Activated CD4-positive, alpha-beta memory T cell treated with anti-CD3 and anti-CD28 coated beads for 36 hours (primary cell): ENCODE measurements at places on chromosomes 12 and 14.

DNA sequence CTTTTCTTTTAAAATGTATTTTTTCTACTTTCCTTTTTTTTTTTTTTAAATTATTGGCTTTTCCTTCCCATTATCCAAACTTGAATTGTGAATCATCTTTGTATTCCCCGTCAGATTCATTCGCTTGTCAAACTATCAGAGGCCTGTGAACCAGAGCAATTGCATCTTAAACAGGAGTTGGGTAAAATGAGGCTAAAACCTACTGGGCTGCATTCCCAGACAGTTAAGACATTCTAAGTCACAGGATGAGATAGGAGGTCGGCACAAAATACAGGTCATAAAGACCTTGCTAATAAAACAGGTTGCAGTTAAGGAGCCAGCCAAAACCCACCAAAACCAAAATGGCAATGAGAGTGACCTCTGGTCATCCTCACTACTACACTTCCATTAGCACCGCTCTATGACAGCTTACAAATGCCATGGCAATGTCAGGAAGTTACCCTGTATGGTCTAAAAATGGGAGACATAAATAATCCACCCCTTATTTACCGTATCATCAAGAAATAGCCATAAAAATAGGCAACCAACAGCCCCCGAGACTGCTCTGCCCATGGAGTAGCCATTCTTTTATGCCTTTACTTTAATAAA, 19.9 kb downstream of the FUT8 start:
- DNase-seq = no peak

- no peak for DNase-seq
These were observed 12.7 kb upstream of the KRT77 start for GRCh38 chr12:52716061-52716460.

DNA sequence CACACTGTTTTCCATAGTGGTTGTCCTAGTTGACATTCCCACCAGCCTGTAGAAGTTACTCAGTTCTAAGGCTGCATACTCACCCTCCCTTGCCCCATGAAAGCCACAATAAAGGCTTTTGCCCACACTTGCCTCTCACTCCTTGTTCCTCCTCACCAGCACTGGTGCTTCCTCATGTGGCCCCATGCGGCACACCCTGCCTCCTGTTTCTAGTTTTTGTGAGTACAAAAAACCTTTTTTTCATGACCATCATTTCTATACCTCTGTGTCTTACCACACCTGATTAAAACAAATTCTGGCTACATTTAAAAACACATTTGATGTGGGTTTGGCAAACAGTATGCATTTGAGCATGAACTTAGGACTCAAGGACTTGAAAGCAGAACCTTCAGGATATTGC, 40.7 kb upstream of the RIN3 start:
- no peak for DNase-seq

DNA sequence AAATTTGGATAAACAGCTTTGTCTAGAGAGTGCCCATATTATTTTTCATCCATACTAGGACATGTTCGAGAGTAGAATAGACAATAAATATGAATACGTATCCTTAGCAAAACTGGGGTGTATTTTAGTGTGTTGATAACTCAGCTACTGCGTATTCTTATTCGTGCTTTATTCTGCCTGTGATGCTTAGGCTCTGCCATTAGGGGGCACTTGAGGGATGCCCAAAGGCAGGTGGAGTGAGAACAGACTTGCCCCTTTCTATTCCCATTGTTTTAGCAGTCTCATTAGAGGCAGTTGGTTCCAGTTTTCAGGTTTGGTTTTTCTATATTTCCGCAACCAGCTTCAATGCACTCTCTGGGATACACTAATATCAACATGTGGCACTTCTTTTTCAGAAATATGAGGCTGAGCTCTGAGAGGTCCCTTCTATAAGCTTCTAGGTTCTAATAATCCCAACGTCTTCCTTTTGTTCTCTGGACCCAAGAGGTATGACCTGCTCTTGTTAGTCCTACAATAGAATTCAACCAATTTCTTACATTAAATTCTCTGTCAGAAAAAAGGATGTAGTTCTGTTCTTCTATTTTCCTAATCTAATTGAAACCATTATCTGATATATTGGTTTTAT, 985.7 kb upstream of the FBXO33 start:
- peak; percentile 18 for DNase-seq

DNA sequence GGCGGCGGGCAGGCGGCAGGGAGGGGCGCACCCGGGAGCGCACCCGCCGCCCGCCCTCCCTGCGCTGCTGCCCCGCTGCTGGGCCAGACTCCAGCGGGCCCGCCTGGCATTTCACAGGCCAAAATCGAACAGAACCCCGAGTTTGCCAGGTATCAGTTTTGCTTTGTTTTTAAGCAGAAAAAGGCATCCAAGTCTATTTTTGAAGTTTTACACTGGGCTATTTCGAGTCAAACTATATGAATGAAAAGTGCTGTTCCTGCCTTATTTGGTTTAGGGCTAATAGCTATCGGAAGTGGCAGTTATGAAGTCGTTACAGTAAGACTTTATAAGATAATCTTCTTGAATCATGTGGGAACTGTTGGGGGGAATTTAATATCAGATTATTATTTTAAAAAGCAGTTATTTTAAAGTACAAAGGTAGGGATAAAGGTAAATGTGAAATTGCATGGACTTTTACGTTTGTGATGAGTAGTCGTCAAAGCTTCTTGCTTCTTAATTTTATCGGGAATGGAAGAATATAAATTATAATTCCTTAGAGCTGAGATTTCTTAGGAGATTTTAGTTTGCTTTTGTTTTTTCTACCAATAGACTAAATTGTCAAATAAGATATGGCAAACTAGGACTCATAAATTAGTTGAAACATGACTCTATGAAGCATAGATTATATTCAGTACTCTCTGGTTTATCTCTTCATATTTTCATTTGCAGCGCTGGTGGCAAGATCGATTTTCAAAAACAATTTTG, 1.1 kb downstream of the MSRB3 start:
- DNase-seq = no peak

- DNase-seq = no peak
These were observed 48.1 kb downstream of the KDM2B start for GRCh38 chr12:121532503-121533393.

DNA sequence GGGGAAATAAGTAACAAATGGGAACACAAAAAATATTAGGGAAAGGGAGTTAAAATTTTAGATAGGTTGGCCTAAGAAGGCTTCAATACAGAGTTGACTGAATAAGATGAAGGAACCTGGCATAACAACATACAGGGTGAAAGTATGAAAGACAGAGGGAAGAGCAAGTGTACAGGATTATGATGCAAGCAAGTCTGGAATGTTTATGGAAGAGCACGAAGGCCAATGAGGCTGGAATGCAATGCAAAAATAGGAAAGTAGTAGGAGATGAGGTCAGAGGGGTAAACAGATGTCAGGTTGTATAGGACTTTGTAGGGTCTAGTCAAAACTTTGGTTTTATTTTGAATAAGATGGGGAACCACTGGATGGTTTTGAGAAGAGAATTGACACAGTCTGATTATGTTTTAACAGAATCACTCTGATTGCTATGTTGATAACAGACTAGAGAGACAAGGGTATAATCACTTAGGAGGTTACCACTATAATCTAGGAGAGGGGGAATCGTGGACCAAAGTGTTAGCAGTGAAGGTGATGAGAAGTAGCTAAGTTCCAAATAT, 96.8 kb downstream of the OSBPL8 start:
- no peak for DNase-seq

DNA sequence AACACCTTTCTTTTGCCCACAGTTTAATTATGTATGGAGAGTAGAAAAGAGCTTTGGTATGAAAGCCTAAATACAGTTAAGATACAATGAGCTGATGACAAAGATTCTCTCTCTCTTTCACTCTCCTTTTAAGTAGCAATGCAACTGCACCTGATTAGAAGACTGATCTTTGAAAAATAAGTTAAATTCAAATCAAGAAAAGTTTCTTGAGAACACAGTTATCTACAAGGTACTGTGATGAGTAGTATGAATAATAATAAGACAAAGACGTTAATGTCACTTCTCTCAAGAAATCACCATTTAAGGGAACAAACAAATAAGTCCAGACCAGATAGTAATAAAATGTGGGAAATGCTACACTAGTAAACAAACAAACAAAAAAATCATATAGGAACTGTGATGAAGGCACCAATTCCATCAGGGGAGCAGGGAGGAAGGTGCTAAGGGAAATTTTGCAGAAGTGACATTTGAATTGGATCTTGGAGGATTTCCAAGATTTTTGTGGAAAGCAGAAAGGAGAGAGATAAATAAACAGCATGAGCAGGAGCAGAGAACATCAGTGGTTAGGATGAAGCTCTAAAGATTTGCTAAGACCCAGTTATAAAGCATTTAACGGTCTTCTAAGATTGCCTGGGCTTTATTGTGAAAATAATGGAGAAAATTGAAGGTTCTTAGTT, 65.2 kb upstream of the STK38L start:
- no peak for DNase-seq

DNA sequence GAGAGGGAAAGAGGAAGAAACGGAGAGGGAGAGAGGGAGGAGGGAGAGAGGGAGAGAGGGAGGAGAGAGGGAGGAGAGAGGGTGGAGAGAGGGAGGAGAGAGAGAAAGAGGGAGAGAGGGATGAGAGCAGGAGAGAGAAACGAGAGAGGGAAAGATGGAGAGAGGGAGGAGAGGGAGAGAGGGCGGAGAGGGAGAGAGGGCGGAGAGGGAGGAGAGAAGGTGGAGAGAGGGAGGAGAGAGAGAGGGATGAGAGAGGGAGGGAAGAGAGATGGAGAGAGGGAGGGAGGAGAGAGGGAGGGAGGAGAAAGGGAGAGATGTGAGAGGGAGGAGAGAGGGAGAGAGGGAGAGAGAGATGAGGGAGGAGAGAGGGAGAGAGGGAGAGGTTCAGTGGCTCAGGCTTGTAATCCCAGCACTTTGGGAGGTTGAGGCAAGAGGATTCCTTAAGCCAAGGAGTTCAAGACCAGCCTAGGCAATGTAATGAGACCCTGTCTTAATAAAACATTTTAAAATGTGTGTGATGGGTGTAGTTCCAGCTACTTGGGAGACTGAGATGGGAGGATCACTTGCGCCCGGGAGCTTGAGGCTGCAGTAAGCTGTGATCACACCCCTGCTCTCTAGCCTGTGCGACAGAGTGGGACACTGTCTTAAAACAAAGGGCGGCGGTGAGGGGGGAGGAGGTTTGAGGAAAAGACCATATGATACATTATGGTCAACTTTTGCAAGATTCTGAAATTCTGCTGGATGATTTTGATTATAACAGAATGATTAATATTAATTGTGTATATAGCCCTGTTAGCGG, 21.3 kb upstream of the SNRPF start:
- no peak for DNase-seq

DNA sequence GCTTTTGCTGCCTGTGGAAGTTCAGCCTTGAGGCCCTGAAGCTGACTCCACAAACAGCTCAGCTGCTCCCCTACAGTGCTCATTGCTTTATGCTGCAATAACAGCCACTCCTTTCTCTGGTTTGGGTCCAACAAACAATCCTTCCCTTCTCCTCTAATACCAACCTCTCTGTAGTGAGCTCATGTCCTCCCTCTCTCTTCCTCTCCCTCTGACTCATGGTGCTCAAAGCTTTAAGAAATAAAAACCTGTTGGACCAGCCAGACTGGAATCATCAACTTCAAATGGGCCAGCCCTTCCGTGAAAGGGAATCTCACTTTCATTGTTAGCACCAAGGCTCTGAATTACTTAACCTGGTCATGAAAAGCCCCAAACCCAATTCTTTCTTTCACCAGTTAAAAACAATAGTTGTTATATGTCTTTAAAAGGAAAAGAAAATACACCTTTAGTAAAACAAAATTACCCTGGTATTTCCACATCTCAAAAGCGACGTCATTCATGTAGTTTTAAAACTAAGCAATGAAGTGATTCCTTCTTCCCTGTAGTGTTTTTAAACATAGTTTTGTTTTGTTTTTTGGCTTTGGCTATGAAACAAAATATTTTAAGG, 126.4 kb downstream of the DUSP6 start:
- DNase-seq = peak; percentile 72

- DNase-seq = no peak
These were observed 176.7 kb downstream of the NUAK1 start for GRCh38 chr12:105961821-105962671.

- no peak for DNase-seq
These were observed 1.7 kb downstream of the NDRG2 start for GRCh38 chr14:21023174-21023573.

GRCh38 chr12:132478845-132479244, 11.1 kb upstream of the FBRSL1 start:
- no peak for DNase-seq

DNA sequence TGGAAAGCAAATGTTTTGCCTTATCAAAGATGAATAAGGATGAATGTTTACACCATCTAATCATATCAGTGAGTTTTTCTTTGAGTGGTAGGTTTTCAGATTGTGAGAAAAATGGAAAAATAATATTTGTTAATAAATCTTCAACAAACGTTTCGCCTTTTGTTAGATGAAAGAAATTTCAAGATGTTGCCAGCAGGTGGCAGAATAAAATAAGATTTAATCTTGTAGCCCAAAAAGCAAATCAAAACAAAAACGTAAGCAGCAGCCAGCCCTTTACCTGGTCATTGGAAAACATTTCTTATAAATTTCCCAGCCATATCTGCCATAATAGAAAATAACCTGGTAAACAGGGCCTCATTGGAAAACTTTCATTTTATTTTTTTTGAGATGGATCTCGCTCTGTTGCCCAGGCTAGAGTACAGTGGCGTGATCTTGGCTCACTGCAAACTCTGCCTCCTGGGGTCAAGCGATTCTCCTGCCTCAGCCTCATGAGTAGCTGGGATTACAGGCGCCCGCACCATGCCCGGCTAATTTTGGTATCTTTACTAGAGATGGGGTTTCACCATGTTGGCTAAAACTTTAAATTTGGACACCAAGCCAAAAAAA, 15.4 kb upstream of the TMEM120B start:
- DNase-seq = no peak

GRCh38 chr12:65682112-65682511, 142.2 kb upstream of the HMGA2 start:
- DNase-seq = no peak

- no peak for DNase-seq
These were observed 80.6 kb upstream of the ETV6 start for GRCh38 chr12:11568762-11569478.

- DNase-seq = peak; percentile 15
These were observed 359.9 kb downstream of the NRXN3 start for GRCh38 chr14:78530078-78530477.

DNA sequence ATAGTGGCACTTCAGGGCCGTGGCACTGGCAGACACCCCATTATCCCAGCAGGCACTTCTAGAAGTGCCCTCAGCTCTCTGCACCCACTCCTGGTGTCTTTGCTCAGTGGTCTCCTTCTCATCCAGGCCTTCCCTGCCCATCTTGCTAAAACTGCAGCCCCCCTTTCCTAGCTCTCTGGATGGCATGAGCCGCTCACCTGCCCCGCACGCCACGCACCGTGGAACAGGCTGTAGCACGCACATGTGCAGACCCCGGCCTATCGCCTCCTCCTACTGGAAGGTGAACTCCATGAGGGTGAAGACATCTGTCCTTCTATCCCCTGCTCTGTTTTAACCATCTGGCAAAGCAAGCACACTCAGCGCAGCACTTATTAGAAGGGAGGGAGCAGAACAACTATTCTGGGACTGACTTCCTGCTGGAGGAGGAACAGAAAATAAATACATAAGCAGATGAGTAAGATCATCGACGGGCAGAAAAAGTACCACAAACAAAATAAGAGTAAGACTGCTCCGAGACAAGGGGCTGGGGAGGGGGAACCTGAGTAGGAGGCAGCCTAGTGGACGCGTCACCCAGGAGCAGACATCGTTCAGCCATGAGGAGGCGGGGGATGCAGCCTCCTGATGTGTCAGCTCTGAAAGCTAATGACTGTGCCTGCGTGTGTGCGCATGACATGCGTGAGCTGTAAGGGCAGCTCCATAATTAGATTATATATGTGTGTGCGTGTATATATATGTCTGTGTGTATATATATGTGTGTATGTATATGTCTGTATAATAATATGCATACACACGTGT, 7.8 kb upstream of the FZD10 start:
- DNase-seq = no peak

GRCh38 chr12:69003991-69004390, 71.0 kb upstream of the CPM start:
- no peak for DNase-seq
